ENCODE measurements at places on chromosomes 3 and 15. TPM values are rescaled to one million over a fixed set of nuclear protein-coding genes. Genes with fewer than 3 reads are reported as not detected.

DNA sequence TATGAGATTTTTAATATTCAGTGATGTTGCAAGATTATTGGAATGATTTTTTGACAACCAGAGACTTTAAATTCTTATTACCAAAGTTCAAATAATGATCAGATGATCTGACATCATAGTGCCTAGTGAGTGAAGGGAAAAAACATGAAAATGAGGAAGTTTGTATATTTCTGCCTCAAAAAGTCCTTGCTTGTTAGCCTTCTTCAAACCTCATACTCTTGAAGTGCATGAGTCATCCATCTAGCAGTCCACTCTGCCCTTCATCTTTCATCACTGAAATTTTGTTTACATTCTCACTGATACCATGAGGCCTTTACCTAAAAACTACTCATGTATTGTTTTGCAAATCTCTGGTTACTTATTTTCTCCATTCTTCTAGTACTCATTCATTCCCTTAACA is 23.9 kb upstream of the OR5H6 start:
- DNase-seq: no peak

Gene FMN1
- total RNA-seq: 35.5 TPM

DNA sequence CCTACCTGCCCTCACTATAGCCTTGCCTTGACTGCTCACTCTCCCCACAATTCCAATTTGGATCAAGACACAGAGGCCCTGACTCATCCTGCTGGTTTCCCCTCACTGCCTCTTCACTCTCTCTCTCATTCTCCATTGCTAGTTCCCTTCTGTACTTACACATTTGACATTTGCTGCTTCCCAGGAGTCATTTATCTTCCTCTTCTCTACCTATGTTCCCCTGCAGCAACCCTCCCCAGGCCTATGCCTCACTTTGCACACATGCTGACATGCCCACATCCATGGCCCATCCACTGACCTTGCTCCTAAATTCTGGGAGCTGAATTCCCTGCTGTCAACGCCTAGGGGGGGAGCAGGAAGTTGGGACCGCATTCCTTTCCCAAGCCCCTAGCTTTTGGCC is 82.2 kb downstream of the SRGAP3 start:
- no peak for DNase-seq

GRCh38 chr3:38994251-38994650 is 57.5 kb downstream of the SCN11A start:
- no peak for DNase-seq

DNA sequence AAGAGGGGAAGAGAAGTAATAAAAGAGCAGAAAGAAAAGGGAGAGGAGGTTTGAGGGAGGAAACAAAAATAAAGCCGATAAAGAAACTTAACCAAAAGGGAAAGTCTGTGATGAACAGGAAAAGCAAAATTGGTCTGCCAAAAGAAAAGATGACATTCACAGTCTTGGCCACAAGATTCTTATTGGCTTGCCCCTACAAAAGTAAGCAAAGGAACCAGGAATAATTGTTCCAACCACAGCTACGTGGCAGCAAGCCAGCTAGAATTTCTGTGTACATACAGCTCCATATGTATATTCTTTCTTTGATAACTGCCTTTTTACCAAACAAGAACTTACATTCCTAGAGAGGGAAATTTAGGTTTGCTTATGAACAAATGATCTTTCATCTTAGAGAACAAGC is 79.6 kb downstream of the MLH1 start:
- DNase-seq: no peak

GRCh38 chr3:129006864-129007263 is 5.8 kb downstream of the EFCC1 start:
- no peak for DNase-seq

Gene SEC62
- total RNA-seq: 68.3 TPM

DNA sequence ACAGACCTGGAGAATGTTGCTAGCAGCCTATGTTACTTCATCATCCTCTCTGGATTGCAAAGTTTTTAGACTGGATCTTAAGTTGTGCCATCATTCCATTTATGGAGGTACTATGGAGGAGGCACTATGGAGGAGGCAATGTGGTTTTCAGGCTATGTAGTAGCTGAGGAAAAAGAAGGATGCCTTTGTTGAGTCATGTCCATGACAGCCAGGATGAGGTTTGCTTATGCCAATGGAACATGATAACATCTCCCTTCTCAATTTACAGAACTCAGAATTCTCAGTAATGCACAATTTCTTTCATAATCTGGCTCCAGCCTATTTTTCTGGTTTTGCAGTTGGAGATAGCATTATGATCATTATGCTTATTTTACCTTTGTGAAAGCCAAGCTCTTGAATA is 65.9 kb upstream of the TMEM108 start:
- DNase-seq: no peak

DNA sequence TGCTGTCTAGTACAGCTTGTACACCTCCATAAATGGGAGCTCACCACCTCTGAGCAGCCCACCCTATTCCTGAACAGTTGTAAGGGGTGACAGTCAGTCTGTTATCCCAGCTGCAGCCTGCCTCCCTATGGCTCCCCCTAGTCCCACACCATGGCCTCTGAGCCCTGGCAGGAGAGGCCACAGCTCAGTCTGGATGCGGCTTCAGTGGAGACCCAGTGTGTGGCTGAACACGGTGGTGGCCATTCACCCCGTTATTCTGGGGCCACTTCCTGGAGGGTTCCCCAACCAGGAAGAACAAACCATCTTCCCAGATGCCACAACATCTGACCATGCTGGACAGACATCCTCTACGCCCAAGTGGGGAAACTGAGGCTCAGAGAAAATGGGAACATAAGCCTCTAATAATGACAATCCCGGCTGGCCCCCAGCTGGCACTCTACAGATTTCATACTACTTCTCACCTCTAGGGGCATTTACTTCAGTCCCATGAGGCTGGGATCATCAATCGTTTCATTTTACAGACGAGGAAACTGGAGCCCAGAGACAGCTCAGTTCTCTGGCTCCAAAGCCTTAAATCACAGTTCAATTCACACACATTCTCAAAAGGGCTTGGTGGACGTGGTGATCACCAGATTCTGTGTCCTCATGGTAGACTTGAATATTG is 9.2 kb upstream of the GRIP2 start:
- DNase-seq: no peak

DNA sequence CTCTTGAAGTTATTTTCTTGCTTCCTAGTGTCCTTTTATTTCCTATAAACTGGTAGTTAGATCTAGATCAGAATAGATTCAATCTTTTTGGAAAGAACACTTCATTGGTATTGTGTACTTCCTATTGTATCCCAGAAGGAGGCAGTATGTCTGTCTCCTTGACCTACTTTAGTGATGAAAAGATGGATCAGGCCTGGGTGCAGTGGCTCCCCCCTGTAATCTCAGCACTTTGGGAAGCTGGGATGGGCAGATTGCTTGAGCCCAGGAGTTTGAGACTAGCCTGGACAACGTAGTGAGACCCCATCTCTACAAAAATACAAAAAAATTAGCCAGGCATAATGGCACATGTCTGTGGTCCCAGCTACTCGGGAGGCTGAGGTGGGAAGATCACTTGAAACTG is 12.0 kb downstream of the BSN start:
- DNase-seq: no peak

Gene PPM1M
- 17.0 TPM for total RNA-seq

DNA sequence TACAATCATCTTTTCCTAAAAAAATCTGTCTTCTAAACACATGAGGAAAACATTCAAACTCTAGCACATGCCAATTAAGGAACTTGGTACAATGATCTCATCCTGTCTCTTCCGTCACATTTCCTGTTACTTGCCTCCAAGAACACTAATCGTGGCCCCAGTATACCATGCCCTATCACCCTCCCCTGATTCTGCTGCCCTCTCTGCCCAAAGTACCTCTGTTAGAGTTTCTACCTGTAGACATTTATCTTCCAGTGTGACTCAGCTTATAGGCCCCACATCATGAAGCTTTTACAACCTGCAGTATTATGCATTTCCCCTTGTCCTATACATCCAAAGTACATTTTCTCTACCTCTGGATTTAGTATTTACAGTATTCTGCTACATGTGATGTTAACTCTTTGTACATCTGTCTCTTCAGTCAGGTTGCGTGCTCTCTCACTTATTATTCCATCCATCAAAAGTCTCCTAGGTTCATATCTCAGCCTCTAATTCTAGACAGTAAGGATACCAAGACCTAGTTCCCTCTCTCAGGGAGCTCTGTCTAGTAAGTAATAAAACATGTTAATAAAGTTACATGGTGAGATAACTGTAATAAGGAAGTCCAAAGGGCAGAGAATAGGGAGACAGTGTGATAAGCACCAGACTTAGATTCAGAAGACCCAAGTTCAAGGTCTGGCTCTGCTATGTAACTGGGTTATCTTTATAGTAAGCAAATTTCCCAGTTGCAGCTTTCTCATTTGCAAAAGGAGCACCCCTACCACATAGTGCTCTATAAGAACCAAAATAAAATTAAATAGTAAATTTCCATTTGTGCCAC is 8.9 kb upstream of the SEMA6D start:
- no peak for DNase-seq

GRCh38 chr3:4564928-4565586 is 71.9 kb downstream of the ITPR1 start:
- no peak for DNase-seq

- DNase-seq: no peak
Measured at GRCh38 chr3:58356054-58356453, 23.4 kb downstream of the PXK start.

- DNase-seq: no peak
Measured at GRCh38 chr15:89098281-89098680, 10.0 kb downstream of the ABHD2 start.

Gene DPH3
- 16.7 TPM for total RNA-seq

DNA sequence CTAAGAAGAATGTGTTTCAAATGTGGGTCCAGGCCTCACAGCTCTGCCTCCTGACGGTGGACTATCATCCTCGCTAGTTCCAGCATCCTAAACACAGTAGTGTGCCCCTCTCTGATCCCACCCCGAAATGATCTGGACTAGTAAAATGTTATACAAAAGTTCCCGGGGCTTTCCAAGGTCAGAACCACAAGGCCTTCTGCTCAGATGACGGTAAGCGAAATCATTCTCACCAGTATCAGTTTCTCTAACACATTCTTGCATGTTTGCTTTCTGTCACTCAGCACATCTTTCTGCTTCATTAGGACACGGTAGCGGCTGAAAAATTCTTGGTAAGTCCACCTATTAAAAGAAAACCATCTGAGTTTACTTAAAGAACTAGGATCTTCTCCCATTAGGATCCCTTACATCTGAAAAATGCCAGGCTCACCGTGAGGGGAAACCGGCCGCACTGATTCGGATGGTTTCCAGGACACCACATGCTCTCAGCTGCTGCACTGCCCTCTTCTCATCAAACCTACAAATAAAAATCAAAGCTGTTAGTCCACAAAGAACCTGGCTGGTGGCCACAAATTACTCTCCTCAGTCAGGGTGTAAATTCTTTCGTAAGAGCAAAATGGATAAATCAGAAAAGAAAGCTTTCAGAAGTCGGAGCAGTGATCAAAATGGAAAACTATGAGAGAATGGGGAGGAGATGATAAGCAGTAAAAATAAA is 83.9 kb upstream of the MYO5C start:
- no peak for DNase-seq

- no peak for DNase-seq
Measured at GRCh38 chr3:53224026-53224425, 31.8 kb downstream of the TKT start.

Gene NOX5
- 0.28 TPM for total RNA-seq

GRCh38 chr3:4746241-4746958 is 232.8 kb upstream of the BHLHE40 start:
- DNase-seq: no peak

GRCh38 chr15:67372543-67372942 is 118.0 kb downstream of the IQCH start:
- DNase-seq: no peak

DNA sequence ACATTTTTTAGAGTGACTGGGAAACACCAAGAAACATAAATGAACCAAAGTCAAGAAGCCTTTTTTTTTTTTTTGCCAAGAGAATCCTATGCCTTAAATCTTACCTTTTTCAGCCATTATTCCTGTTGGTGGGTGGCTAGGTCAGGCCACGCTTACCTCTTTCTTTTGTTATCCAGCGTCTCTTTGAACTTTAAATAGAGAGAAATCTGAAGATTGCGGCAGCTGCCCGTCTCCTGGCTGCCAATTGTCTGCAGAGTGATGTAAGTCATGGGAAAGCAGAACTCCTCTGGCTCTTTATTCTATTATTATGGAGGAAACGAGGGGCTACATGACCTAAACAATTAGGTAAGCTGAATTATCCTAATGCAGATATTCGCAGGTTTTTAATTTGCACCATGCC is at the start of gene STRIT1:
Gene STRIT1, minus strand, starts transcription at position 168 of the 400 bp plus-strand sequence.
- DNase-seq: no peak

Gene GXYLT2
- 51.2 TPM for total RNA-seq

DNA sequence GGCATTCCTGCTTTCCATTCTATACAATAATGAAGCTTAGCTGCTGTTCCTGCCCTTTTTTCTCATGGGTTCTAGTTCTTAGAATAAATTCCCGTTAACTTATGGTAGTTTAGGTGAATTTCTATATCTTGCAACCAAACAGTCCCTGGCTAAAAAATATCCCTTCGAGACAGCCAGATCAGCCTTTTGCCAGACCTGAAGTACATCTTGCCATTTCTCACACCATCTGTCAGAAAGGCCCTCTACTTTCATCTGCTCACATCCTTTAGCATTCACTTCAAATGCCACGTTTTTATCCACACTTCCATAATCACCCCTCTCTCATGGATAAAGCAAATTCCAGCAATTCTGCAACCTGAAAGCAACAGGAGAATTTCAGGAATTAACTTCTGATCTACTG is 145.4 kb downstream of the GAP43 start:
- no peak for DNase-seq

GRCh38 chr3:73299184-73299691 is 237.8 kb downstream of the EBLN2 start:
- no peak for DNase-seq
